ENCODE measurements at places on chromosomes 2 and 18. TPM values are rescaled to one million over a fixed set of nuclear protein-coding genes. Genes with fewer than 3 reads are reported as not detected.

Gene C2orf78
- polyA plus RNA-seq: 0.02 TPM

Gene TLX2
- 25.6 TPM for polyA plus RNA-seq

Gene KHK
- 10.3 TPM for polyA plus RNA-seq

Gene PFN4
- polyA plus RNA-seq: 0.61 TPM

Gene RNF152
- polyA plus RNA-seq: 7.9 TPM

Gene CIB4
- not detected for polyA plus RNA-seq

Gene HOXD4
- 1.6 TPM for polyA plus RNA-seq

Gene FOXI3
- 0.02 TPM for polyA plus RNA-seq

DNA sequence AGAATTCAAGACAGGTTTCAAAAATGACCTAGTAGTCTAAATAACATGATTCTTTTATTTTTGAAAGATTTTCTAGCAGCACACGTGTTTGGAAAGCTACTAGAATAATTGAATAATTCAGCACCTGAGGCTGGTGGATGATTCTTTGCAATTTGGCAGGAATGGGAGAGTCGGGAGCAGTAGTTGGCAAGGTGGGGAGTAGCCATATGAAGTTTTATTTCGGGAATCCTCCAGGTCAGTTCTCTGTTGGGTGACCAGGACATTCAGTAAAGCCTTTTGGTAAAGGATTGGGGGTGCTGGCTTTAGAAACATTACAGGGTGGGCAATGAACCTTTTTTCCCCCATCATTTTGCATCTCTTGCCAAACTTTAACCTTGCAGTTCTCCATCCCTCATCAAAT lies 75.0 kb upstream of the LYPD6B start:
- DNase-seq: no peak

DNA sequence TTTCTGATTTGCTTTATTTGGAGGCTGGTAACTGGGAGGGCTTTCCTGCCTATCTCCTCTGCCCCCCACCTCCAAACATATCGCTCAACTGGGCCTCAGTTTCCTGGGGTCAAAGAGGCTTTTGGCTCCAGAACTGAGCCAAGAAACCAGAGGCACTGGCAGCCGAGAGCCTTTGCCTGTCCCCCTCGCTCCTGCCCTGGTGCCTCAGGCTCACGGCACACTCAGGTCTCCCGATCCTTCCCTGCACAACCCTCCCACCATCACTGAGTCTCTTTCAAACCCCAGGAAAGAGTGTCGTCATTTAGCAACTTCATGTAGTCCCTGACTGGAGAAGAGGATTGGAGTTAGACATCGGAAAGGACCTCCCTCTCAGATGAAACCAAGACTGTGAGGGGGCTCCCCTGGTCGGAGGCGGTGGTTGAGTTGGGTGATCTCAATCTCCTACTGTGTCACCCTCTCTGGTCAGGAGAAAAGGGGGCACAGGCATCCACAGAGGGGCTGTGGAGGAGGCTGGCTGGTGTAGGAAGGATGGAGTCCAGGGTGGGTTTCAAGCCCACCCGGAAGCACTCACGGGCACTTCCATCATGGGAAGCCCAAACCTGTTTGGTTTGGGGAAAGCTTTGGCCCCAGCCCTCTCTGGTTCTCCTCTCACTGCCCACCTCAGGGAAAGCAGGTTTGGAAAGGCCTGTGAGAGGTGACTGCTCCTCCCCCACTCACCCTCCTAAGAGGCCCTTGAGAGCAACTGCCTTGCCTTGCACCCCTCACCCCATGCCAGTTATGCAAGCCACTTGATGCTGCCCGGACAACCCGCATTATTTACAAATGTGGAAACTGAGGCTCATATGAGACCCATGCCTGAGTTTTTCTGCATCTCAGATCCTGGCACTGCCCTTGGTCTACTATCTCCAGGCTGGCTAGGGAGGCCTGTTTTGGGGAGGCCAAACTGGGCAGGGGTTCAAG lies 62.3 kb downstream of the TNS1 start:
- DNase-seq: no peak

- no peak for DNase-seq
Observed at GRCh38 chr2:216416571-216417307, 4.5 kb downstream of the SMARCAL1 start.

GRCh38 chr2:143259368-143259958 lies 130.2 kb downstream of the ARHGAP15 start:
- peak; percentile 37 for DNase-seq

DNA sequence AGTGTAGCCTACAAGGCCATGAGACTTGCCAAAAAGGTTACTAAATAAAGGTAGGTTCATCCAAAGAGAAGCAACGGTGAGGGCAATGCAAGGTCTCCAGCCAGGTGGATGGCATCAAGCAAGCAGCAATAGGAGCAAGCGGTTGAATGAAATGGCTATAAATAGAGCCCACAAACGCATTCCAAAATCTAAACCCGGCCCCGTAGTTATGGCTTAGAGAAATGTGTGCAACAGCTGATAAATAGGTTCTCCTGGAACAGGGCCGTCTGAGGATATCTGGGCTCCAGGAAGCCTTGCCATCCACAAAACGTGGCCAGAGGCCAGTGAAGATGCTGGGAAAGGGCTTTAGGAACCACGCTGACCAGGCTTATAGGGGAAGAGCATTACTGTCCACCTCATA lies 146.1 kb upstream of the PID1 start:
- DNase-seq: no peak

- no peak for DNase-seq
Observed at GRCh38 chr2:66506265-66506664, 71.3 kb downstream of the MEIS1 start.

DNA sequence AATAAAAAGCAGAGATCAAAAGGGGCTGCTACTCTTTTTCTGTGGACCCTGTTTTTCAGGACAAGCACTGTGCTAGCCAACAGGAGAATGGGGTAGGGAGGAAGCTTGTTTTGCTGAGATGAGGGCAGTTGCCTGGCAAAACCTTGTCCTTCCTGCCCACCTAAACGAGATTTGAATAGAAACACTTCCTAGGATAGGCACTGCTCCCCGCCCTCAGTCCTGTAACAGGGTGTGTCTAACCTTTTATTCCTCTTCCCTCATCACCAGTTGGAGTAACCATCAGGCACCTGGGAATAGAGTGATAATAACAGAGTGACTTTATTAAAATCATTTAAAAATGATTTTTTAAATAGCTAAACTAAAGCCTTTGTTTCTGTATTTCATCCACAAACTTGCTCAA lies 368.8 kb downstream of the LNPK start:
- DNase-seq: no peak

DNA sequence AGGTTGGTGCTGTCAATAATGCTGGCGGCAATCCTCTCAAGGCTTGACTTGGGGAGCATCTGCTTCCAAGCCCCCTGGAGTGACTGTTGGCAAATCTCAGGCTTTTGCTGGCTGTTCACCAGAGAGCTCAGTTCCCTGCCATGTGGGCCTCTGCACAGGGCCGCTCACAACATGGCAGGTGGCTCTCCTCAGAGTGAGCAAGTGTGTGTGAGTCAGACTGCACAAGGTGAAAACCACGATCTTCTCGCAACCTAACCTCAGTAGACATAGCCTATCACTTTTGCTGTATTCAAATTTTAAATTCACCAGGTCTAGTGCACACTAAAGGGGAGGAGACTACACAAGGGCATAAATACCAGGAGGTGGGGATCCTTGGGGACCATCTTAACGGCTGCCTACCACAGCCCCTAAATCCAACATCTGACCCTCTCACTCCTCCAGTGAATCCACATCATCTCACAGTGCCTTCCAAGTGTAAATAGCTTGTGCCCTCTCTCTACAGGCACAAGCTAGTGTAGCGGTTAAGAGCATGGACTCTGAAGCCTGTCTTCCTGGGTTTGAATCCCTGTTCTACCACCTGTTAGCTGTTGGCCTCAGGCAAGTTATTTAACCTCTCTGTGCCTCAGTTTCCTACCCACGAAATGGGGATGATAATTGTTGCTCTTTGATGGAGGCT lies 187.7 kb upstream of the CXCR4 start:
- no peak for DNase-seq

- DNase-seq: no peak
Observed at GRCh38 chr2:173843526-173843925, 121.6 kb downstream of the SP3 start.

DNA sequence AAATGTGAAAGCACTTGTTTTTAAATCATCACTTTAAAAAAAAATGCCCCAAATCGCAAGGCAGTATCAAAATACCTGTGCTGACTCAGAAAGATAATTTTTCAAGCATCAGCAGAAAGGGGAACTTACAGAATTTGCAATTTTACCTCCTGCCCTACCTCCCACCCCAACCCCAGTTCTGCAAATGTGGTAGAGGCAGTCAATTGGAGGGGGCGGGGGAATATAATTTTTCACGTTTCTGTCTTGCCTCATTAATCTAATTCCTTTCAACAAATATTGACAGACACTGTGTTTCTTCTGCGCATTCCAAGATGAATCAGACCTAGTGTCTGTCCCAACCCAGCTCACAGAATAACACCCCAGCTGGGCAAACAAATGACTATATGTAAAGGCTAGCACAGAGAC lies 76.8 kb downstream of the ALPK2 start:
- no peak for DNase-seq

GRCh38 chr2:17363846-17364245 lies 154.4 kb downstream of the RAD51AP2 start:
- DNase-seq: no peak

DNA sequence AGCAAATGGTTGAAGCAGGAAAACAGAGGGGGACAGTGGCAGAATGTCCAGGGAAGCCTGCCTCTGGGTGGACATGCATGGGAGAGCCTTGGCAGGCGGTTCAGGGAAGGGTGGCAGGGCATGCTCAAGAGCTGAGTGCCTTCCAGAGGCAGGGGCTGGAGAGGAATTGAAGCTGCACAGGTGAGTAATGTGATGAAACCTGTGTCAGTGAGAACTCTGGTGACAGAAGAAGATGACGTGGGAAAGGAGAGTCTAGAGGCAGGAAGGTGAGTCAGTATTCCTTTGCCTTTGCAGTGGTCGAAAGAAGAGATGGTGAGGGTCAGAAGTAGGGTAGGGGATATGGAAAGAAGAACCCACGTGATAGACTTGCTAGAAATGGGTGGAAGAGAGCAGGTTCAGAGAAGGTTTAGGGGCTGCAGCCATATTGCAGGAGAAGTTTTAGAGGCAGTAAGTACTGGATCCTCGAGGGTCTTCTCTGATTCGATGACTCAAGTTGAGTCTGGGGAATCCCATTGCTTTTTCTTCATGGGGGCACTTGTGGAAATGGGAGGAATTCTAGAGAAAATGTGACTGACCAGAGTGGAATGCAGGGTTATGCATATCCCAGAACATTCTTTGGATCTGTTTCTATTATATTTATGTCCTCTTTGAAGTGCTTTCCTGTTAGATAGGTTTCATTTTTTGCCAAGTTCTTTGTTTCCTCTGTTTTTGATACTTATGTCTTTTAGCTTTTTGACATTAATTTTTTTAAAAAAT lies 37.4 kb downstream of the TMEM87B start:
- DNase-seq: no peak

All from SK-N-SH (cell line).